ENCODE measurements at places on chromosomes 13 and 19.
A peak's percentile ranks its signal among the peaks of the same experiment; 100 is the strongest.

- no peak for DNase-seq
- H3K36me3 ChIP-seq = no peaks in the 10 kb centered on the region
- peaks cover 3% of the 10 kb centered on the region for H3K27me3 ChIP-seq
- H3K4me3 ChIP-seq = no peak overlapping the region
Observed at GRCh38 chr13:34011552-34012085, 193.7 kb downstream of the RFC3 start.

DNA sequence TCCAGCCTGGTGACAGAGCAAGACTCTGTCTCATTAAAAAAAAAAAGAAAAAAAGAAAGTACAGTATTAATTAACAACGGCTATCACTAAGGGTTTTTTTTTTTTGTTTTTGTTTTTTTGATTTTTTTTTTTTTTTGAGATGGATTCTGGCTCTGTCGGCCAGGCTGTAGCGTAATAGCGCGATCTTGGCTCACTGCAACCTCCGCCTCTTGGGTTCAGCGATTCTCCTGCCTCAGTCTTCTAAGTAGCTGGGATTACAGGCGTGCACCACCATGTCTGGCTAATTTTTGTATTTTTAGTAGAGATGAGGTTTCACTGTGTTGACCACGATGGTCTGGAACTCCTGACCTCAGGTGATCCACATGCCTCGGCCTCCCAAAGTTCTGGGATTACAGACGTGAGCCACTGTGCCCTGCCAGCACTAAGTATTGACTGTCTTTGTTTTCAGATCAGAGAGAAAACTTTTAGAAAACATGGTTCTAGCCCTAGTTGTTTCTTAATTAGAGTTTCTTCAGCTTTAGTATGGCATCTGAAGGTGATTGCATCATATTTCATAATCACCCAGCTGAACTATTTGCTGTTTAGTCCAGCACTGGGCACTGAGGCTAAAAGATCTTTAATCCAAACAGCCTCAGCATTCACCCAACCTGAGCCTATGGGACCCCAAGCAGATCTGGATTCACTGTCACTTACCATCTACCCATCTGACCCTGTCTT is 2.7 kb upstream of the GATAD2A start:
- no peak overlapping the region for H3K27ac ChIP-seq
- no peak for DNase-seq
- H3K36me3 ChIP-seq = no peaks in the 10 kb centered on the region

GRCh38 chr13:45464141-45464686 is 525 bp upstream of the COG3 start:
- H3K27me3 ChIP-seq = peaks cover 2% of the 10 kb centered on the region
- peak overlapping the region; percentile 94 for H3K4me3 ChIP-seq
- H3K36me3 ChIP-seq = no peaks in the 10 kb centered on the region
- no peak for DNase-seq

- no peaks in the 10 kb centered on the region for H3K4me1 ChIP-seq
- H3K27ac ChIP-seq = no peak overlapping the region
- no peak overlapping the region for H3K4me3 ChIP-seq
- no peaks in the 10 kb centered on the region for H3K36me3 ChIP-seq
- H3K27me3 ChIP-seq = peaks cover 8% of the 10 kb centered on the region
Observed at GRCh38 chr13:77800219-77800618, 102.7 kb downstream of the SLAIN1 start.

GRCh38 chr19:6760606-6761005 is 6.6 kb downstream of the SH2D3A start:
- H3K4me1 ChIP-seq = peaks cover 11% of the 10 kb centered on the region
- H3K27me3 ChIP-seq = no peaks in the 10 kb centered on the region

GRCh38 chr19:55698256-55698655 is 23.2 kb downstream of the EPN1 start:
- DNase-seq = no peak
- H3K4me3 ChIP-seq = no peak overlapping the region
- H3K27ac ChIP-seq = no peak overlapping the region
- H3K4me1 ChIP-seq = peaks cover 2% of the 10 kb centered on the region
- peaks cover 27% of the 10 kb centered on the region for H3K36me3 ChIP-seq

DNA sequence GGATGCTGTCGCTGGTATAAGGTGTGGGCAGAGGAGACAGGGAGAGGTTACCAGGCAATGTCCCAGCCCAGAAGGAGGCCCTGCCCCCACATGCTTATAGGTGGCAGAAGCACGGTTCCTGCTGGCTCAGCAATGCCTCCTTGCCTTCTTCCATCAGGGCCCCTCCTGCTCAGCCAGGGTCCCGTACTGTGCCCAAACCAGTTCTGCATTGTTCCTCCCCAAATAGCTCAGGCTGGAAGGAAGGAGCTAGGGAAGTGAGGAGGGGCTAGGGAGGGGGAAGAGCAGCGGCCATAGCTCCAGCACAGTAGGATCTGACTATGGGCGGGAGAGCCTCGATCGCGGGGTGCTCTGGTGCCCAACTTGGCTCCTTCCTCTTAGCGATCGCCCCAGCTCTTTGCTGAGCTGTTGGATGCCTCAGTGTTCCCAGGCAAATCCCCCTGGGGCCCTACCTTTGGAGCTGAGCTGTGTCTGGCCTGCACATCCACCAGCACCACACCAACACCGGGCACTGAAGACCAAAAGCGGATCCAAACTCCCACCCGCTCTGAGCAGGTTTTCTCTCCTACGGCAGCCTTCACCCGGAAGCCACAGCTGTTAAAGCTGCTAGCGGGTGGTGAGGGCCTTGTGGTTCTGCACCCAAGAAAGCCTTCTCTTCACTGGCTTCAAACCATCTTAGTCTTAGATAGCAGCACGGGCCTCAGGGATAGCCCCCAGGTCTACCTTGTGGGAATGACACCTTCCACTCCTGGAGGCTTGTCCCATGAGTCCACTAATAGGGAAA is 32.1 kb upstream of the PEPD start:
- no peak for DNase-seq
- H3K27me3 ChIP-seq = peaks cover 5% of the 10 kb centered on the region
- no peak overlapping the region for H3K27ac ChIP-seq
- H3K36me3 ChIP-seq = no peaks in the 10 kb centered on the region

GRCh38 chr13:95902741-95903140 is 150.5 kb downstream of the UGGT2 start:
- peaks cover under 1% of the 10 kb centered on the region for H3K36me3 ChIP-seq
- H3K4me3 ChIP-seq = no peak overlapping the region
- no peaks in the 10 kb centered on the region for H3K4me1 ChIP-seq
- no peak overlapping the region for H3K27ac ChIP-seq
- no peaks in the 10 kb centered on the region for H3K27me3 ChIP-seq
- DNase-seq = no peak

DNA sequence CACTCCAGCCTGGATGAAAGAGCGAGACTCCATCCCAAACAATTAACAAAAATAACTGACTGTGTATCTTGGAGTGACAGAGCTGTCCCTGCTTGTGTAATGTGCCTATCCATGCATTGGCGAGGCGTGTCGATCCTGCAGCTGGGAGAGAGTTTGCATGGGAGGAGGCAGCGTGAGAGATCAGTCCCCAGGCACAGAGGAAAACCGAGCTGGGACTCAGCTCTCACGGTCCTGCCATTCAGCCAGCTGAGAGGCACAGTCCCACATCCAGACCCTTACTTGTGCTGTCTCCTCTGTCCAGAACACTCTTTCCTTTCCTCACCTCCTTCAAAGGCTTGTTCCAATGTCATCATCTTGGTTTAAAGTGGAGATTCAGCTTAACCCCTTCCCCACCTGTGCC is 11.9 kb upstream of the SULT2B1 start:
- peaks cover 2% of the 10 kb centered on the region for H3K27me3 ChIP-seq
- DNase-seq = no peak
- H3K27ac ChIP-seq = no peak overlapping the region

- no peak overlapping the region for H3K27ac ChIP-seq
- no peak overlapping the region for H3K4me3 ChIP-seq
- H3K36me3 ChIP-seq = no peaks in the 10 kb centered on the region
Observed at GRCh38 chr13:51325837-51326236, 13.7 kb upstream of the SERPINE3 start.

- no peaks in the 10 kb centered on the region for H3K36me3 ChIP-seq
- H3K4me3 ChIP-seq = no peak overlapping the region
- no peaks in the 10 kb centered on the region for H3K4me1 ChIP-seq
Observed at GRCh38 chr19:31146015-31146414, 203.2 kb downstream of the TSHZ3 start.

- H3K27me3 ChIP-seq = peaks cover 1% of the 10 kb centered on the region
- H3K4me3 ChIP-seq = no peak overlapping the region
- no peaks in the 10 kb centered on the region for H3K36me3 ChIP-seq
Observed at GRCh38 chr19:33634361-33635091, 12.8 kb downstream of the CHST8 start.

- H3K4me3 ChIP-seq = no peak overlapping the region
- no peak overlapping the region for H3K27ac ChIP-seq
- H3K27me3 ChIP-seq = no peaks in the 10 kb centered on the region
- no peak for DNase-seq
Observed at GRCh38 chr19:37243206-37243632, 25.2 kb downstream of the ZNF383 start.

- H3K4me3 ChIP-seq = no peak overlapping the region
- no peaks in the 10 kb centered on the region for H3K27me3 ChIP-seq
- peaks cover 16% of the 10 kb centered on the region for H3K4me1 ChIP-seq
- H3K36me3 ChIP-seq = peaks cover 31% of the 10 kb centered on the region
- H3K27ac ChIP-seq = no peak overlapping the region
- DNase-seq = no peak
Observed at GRCh38 chr19:48452289-48453190, 2.8 kb upstream of the KCNJ14 start.

- H3K27me3 ChIP-seq = no peaks in the 10 kb centered on the region
- no peaks in the 10 kb centered on the region for H3K4me1 ChIP-seq
- no peak for DNase-seq
- no peaks in the 10 kb centered on the region for H3K36me3 ChIP-seq
- no peak overlapping the region for H3K4me3 ChIP-seq
Observed at GRCh38 chr13:92042522-92042921, 644.1 kb downstream of the GPC5 start.

GRCh38 chr13:29125934-29126424 is 305.8 kb downstream of the MTUS2 start:
- H3K4me1 ChIP-seq = peaks cover 12% of the 10 kb centered on the region
- DNase-seq = no peak
- no peaks in the 10 kb centered on the region for H3K36me3 ChIP-seq
- H3K4me3 ChIP-seq = no peak overlapping the region

- H3K27ac ChIP-seq = peak overlapping the region; percentile 61
- DNase-seq = no peak
- H3K4me3 ChIP-seq = no peak overlapping the region
Observed at GRCh38 chr13:50104493-50104892, 89.2 kb downstream of the KCNRG start.

DNA sequence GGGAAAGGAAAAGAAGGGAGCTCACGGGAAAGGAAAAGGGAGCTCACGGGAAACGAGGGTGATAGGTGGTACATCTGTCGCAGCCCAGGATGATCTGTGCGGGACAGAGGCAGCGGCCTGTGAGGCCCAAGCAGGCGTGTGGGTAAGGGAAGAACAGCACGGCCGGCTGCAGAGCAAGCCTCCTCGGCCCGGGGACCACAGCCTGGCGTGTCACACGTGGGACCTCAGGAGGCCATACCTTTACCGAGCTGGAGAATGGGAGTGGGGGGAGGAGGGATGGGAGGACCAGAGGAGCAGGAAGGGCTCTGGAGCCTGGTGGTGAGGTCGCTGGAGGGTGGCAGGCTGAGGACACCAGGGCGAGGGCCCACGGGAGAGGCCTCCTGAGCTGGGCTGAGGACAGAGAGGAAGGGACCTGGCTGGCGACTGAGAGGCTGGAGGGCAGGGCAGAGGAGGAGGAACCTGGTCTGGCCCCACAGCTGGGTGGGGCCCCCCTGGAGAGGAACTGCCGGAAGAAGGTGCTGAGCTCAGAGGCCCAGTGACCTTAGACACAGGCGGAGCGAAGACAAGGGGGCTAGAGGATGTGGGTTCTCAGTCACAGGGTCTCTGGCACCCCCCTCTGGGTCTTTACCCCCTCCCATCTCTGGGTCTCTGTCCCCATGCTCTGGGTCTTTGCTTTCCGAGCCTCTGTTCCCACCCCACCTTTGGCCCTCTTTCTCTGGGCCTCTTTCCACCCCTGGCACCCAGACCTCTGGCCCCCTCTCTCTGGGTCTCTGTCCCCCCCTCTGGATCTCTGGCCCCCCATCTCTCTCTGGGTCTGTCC is 2.9 kb upstream of the FTL start:
- H3K4me3 ChIP-seq = peak overlapping the region; percentile 71
- H3K27me3 ChIP-seq = no peaks in the 10 kb centered on the region
- peak; percentile 56 for DNase-seq
- peaks cover 39% of the 10 kb centered on the region for H3K4me1 ChIP-seq
- H3K36me3 ChIP-seq = peaks cover 13% of the 10 kb centered on the region

DNA sequence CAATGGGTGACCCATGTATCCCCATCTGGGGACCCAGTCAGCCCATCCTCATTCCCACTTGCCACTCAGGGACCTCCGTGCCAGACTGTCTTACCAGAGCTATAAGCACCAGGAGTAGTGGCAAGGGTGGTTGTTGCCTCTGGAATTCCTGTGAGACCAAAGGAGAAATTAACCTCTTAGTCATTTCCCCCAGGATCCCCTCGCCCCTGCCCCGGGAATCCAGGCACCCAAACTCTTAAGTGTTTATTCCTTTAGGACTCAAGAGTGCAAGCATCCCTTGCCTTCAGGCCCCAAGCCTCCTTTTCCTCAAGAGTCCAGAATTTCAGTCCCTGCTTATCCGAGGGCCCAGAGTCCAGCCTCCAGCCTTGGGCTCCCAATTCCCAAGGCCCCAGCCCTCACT is 9.2 kb downstream of the NTN5 start:
- H3K4me1 ChIP-seq = peaks cover 7% of the 10 kb centered on the region
- no peaks in the 10 kb centered on the region for H3K36me3 ChIP-seq
- no peak overlapping the region for H3K27ac ChIP-seq
- DNase-seq = no peak
- no peak overlapping the region for H3K4me3 ChIP-seq

DNA sequence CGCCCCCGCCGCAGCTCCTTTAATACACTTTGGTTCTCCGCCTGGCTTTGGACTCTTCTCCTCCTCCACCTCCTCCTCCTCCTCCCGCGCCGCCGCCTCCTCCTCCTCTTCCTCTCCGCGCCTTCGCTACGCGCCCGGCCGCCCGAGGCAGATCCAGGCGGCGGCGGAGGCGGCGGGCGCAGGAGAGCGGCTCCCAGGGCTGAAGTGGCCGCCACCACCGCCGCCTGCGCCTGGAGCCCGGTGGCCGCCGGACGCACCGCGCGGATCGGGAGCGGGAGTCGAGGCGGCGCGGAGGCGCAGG is at the start of gene ZIC2:
TSS of gene ZIC2 (plus strand) at position 50 of the 301 bp plus-strand sequence. CDS start 281 bp downstream, outside the sequence.
- peaks cover 2% of the 10 kb centered on the region for H3K36me3 ChIP-seq
- H3K4me3 ChIP-seq = peak within 1 kb of the TSS; percentile 72
- peaks cover 3% of the 10 kb centered on the region for H3K4me1 ChIP-seq
- peaks cover 17% of the 10 kb centered on the region for H3K27me3 ChIP-seq

- DNase-seq = no peak
- H3K36me3 ChIP-seq = peaks cover 30% of the 10 kb centered on the region
- no peak overlapping the region for H3K4me3 ChIP-seq
- H3K27me3 ChIP-seq = no peaks in the 10 kb centered on the region
- no peak overlapping the region for H3K27ac ChIP-seq
Observed at GRCh38 chr13:46748300-46748699, 48.7 kb downstream of the ESD start.

- DNase-seq = no peak
- H3K4me3 ChIP-seq = no peak overlapping the region
- H3K27ac ChIP-seq = no peak overlapping the region
- peaks cover 23% of the 10 kb centered on the region for H3K36me3 ChIP-seq
- peaks cover 7% of the 10 kb centered on the region for H3K4me1 ChIP-seq
Observed at GRCh38 chr19:43552616-43553015, 19.6 kb downstream of the ZNF575 start.

All from memory B cell (primary cell).